ENCODE measurements at places on chromosomes 12 and 14.

DNA sequence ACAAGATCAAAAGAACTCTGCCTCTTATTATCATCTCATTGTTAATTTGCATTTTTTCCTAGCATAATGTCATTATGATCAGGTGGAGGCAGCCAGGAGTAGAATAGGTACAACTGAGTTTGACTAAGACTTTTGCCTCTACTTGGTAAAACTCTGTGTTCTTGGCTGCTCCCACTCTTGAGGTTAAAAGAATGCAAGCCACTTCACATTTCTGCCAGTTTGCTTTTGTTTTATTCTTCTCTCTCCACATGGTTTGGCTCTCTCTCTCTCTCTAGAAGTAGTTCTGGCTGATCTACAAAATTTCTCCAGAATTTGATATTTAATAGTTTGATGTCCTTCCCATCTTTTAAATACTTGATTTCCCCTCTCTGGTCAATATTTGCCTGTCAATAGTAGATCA is 170.7 kb upstream of the E2F7 start:
- DNase-seq = no peak

DNA sequence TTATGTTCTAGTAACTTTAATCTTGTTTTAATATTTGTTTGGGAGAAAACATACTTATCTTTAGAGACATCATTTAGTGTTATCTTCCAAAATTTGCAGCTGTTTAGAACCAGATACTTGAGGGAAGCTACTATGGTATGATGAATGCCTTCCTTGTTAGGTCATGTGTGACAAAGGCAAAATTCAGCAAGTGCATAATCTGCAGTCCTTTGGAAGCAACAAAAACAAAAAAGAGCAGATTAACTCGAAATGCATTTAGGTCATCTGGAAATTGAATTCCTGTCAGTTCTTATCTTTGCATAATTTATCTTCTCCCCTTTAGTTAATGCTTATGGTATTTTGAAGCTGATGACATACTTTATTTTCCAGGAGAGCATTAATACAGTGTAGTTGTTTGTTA is 3.5 kb downstream of the FBXO34 start:
- DNase-seq = no peak

DNA sequence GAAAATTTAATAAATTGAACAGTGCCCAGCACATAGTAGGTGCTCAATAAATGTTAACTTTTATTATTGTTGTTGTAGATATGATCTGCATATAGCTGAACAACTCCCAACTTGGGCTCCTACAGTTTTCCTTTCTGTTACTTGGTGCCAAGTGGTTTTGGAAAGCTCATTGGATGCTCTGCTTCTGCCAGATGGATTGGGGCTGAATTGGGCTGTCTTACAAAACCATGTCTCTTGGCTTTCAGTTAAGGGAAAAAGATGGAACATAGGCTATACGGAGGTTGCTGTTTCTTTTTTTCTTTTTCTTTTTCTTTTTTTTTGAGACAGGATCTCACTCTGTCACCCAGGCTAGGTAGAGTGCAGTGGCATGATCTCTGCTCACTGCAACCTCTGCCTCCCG is 140.7 kb upstream of the PWP1 start:
- no peak for DNase-seq

GRCh38 chr12:80230068-80230467 is 130.7 kb downstream of the OTOGL start:
- no peak for DNase-seq

DNA sequence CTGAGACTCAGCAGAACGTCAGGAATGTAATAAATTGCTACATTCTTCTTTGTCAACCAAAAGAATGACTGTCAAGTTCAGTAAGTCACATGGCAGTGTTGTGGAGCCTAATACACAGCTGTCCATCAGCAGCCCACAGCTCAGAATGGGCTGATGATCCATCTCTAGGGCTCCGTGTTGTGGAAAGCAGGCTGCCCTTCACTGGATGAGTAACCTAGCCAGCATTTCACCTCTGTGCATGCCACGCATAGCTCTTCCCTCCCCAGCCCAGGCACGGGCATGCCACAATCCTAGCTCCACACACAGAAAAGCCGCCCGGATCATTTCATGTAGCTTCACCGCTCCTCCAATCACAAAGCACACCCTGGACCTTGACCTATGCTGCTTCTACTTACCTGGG is 878.0 kb upstream of the TMEM132C start:
- no peak for DNase-seq

DNA sequence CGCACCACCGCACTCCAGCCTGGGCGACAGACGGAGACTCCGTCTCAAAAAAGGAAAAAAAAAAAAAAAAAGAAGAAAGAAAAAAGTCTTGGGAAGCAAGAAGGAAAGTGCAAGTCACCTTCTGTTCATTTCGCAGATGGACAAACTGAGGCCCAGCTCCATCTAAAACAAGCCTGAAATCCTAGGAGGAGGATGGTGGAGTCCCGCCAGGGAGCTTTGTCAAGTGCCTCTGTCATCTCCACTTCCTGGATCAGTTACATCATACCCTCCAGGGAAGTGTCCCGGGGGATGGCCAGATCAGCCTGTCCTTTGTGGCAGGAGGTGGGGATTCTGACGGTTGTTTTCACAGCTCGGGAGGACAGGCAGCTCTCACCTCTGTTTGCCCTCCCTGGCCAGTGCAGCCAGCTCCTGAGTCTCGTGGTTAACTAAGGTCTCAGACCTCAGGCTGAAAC is 8.7 kb upstream of the SDSL start:
- no peak for DNase-seq
